Ovary (tissue), 10 donors: ENCODE measurements at places on chromosomes 3 and 15.

GRCh38 chr15:66004618-66005262, 135.4 kb downstream of the RAB11A start:
- DNase-seq, result peak; percentile 28

DNA sequence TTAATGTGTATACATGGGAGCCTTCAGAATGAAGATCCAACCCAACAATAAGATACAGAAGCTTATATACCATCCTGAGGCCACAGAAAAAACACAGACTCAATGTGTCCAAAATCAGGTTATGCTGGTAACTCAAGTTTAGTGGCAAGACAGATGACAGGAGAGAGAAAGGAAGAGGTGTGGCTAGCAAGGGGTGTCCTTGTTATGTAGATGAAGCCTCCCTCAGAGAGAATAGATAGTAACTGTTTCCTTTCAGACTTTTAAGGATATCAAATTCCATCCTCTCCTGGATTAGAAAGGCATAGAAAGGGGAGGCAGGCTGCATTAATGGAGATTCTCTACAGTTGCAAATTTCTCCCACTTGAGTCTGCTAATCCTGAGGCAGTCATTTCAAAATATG, 447.4 kb downstream of the GABRB3 start:
- no peak for DNase-seq

- DNase-seq, result no peak
Observed at GRCh38 chr3:134341389-134341788, 32.9 kb downstream of the AMOTL2 start.

DNA sequence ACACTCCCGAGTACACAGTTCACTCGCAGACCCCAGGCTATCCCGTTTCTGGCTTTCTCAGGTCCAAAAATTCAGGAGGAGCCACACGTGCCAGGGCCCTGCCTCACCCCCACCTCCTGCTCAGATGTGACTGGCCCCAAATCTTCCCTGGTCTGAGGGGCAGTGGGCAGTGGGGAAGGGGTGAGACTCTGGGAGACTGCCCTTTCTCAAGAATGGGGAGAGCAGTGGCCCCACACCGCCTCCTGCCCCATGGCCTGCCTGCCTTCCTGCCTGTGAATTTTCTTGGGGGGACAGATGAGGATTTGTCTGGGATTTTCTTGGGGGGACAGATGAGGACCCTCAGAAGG, 174.6 kb downstream of the MEGF11 start:
- no peak for DNase-seq

- DNase-seq, result no peak
Observed at GRCh38 chr15:43232289-43232874, 11.6 kb upstream of the EPB42 start.

- no peak for DNase-seq
Observed at GRCh38 chr15:49706805-49707204, 86.0 kb downstream of the DTWD1 start.

DNA sequence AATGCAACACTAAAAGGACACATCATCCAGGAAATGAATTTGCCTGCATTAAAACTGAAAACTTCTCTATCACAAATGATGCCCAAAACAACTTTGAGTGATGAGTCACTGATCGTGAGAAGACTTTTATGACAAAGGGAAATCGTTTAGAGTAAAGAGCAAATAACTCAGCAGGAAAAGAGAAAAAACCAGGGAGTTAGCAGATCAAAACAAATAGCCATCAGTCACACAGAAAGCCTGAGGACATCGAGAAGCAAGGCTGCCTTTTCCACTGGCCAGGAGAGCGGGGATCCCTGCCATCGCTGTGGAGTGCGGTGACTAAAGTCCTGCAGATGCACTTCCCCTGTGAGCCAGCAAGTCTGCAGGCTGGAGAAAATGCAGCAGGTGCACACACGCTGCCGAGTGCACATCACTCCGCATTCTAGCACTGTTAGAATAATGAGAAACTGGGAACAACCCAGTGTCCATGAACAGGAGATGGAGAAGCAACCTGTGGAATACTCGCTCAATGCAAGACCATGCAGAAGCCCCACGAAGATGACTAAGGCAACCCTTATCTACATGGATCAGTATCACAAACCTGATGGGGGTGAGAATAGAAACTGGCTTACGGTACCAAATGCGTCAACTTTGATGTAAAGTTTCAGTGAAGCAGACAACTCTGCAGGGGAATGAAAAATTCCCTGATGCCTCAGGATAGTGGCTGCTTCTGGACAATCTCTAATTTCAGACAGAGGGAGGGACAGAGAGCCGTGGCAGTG, 86.4 kb downstream of the NSMCE3 start:
- DNase-seq, result no peak

GRCh38 chr3:195028877-195029606, 241.9 kb downstream of the XXYLT1 start:
- no peak for DNase-seq

DNA sequence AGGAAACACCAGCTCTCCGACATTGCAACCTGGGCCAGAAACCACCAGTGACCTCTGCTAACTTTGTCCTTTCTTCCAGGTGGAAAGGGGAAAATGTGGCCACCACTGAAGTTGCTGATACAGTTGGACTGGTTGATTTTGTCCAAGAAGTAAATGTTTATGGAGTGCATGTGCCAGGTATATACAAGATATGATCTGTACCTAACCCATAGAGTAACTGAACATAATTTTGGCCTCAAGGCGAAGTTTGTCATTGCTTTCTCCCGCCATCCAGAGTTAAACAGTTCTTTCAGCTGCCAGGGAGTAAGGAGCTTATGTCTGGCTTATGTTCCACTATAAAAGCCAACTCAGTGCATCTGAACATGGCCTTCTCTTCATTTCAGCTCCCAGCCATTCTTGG, 36.7 kb downstream of the HDC start:
- DNase-seq, result no peak

- DNase-seq, result no peak
Observed at GRCh38 chr3:157527131-157527881, 24.1 kb upstream of the VEPH1 start.

GRCh38 chr3:5116538-5116937, 5.6 kb upstream of the ARL8B start:
- no peak for DNase-seq

- DNase-seq, result no peak
Observed at GRCh38 chr3:30349507-30349906, 256.9 kb upstream of the TGFBR2 start.

DNA sequence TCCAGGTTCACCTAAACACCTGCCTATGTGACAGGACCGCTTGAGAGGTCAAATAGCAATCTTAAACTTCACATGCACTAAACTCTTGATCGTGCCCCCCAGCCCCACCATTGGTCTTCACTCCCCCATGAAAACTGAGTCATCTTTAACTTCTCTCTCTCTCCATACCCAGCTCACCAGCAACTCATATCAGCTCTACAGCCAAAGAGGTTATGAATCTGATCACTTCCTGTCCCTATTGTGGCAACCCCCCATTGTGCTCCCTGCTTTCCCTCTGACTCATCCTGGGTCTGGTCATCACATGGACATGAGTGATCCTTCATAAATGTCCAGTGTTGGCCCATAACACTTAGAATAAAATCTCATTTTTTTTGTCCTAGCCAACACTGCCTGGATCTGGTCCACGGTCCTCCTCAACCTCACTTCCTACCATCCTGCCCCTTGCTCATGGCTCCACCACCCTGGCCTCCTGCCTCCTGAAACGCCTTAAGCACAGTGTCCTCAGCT, 103.4 kb upstream of the HACD2 start:
- DNase-seq, result no peak

DNA sequence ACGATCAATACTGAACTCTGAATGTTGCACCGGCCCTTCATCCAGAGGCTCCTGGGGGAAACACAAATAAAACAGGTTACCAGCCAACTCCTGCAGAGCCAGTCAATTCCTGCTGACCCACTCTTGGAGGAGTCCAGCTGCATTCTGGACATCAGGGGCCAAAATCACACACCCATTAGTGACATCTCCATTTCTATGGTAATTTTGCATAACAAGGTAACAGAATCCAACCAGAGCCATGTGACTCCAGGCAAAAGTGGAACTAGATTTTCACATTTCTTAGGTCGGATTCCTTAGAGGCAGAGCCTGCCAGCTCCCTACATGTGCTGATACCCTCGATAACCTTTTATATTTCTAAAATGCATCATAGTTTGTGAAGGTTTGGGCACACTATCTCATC, 119.2 kb upstream of the CTNNB1 start:
- DNase-seq, result no peak

GRCh38 chr15:58182460-58183163, 44.4 kb downstream of the AQP9 start:
- DNase-seq, result peak; percentile 36

- DNase-seq, result no peak
Observed at GRCh38 chr3:188133646-188134045, 20.3 kb upstream of the LPP start.

DNA sequence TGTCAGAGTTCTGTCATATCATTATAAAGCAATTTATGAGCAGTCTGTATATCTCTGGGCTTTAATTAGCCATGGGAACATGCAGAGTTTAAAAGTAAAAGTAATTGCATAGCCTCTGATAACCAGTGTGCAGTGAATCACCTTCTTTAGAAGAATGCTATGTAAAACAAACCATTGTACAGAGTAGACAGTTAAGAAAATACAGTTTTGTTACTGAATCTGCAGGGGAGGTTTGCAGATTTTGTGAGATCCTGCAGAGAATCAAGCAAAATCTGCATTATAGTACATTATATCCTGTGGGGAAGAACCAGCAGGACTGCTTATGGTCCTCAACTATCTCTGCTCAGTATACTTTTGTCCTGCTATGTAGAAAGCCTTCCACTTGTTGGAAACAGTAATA, 396.2 kb upstream of the NAALADL2 start:
- no peak for DNase-seq

GRCh38 chr3:31462050-31462569, 70.6 kb upstream of the STT3B start:
- no peak for DNase-seq

GRCh38 chr3:146187334-146187950, 26.5 kb upstream of the PLOD2 start:
- no peak for DNase-seq

DNA sequence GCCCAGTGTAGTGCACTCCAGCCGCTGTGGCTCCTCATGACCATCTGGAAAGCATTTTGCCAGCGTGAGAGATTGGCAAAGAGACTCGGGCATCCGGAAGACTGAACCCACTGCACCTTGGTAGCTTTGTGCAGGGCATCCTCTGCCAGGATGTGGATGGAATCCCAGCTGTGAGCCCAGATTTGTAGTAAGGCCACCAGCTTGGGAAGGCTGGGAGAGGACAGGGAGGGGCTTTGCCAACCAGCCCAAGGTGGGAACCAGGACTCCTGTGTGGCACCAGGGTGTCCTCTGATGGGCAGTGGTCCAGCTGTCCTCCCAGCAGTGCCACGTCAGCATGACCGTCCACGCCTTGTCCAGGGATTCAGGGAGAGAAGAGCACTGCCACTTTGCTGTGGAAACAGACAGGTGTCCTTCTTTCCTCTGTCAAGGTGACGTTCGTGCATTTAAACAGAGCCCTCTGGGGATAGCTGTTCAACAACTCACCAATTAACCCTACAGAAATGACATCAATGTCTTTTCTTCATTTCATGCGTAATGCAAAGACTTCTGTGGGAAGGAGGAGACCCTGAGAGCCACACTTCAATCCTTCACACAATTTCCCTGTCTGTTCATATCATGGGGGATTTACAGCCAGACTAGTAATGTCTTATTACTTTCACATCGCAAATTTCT, 19.1 kb downstream of the KLF15 start:
- no peak for DNase-seq

GRCh38 chr15:76988867-76989780, 5.8 kb upstream of the PSTPIP1 start:
- peak; percentile 11 for DNase-seq

DNA sequence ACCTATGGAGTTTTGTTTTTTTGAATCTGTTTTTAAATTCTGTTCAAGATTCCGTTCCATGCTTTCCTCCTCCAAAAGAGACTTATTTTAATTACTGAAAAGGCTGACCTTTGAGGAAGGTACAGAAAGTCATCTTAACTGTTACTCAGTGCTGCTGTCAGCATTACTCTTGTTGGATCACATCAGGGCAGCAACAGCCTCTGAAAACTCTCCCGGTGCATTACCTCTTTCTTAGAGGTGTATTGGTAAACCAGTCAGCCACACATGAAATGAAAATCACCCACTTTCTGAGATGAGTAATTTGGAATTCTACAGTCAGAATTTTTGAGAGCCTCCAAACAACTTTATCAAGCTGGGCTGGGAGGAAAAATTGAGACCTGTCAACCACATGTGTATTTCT, 88.5 kb upstream of the LIMD1 start:
- no peak for DNase-seq

- no peak for DNase-seq
Observed at GRCh38 chr3:78894787-78895186, 873.0 kb downstream of the ROBO1 start.

GRCh38 chr15:72998226-72998625, 54.0 kb upstream of the NEO1 start:
- DNase-seq, result no peak

GRCh38 chr3:157408499-157409149, 28.0 kb upstream of the PTX3 start:
- no peak for DNase-seq

GRCh38 chr3:168003911-168004310, 91.8 kb downstream of the GOLIM4 start:
- DNase-seq, result no peak

GRCh38 chr3:18868911-18869689, 279.2 kb upstream of the KCNH8 start:
- DNase-seq, result no peak

DNA sequence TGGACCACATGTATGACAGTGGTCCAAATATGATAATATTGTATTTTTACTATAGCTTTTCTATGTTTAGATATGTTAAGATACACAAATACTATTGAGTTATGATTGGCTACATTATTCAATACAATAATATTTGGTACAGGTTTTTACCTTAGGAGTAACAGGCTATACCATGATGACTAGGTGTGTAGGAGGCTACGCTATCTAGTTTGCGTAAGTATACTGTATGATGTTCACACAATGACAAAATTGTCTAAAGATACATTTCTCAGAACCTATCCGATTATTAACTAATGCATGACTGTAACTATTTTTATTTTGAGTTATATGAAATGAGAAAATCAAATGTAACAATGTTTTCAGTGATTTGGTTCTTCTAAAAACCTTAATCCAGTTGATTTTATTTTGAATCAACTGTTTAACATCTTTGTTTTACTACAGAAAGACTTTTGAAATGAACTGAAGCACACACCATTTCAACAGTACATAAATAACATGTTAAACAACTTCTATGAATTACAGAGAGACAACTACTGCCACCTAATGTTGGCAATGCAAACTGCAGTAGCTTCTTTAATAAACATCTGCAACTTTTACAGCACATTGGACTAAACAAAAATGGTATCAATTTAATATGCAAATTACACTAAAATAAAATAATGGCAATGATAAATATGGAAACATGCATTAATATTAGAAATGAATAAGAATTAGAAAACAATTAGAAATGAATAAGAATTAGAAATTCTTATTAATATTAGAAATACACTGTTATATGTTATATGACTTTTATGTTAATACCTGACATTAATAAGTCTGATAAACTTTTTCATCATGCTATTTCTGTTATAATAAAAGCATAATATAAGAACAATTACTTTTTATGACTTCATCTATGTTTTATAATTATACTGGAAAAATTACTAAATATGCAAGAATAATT, 255.7 kb downstream of the MBNL1 start:
- DNase-seq, result peak; percentile 66
